M059J (cell line): ENCODE measurements at places on chromosomes 5 and 9.

GRCh38 chr5:39216631-39217030 lies 2.7 kb downstream of the FYB1 start:
- peak; percentile 39 for DNase-seq

DNA sequence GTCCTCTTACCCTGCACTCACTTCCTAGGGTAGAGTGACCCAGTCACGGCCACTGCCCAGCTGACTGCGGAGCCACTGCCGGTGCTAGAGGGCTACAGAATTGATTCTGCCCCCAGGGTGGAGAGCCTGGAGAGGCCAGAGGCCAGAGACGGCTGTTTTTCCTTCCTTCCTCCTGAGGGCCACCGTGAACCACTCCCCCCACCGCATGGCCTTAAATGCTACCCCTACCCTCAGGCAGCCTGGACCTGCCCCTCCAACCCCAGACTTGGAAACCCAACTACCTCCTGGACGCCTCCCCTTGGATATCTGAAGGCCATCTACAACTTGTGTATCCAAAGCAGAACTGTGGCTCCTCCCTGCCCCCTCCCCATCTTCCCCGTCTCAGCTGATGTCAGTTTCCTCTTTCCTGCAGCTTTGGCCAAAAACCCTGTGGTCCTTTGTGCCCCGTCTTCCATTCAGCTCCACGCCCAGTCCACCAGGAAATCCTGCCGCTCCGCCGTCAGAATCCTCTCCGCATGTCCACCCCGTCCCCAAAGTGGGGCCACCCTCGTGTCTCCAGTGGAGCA lies 16.3 kb downstream of the SH2D3C start:
- DNase-seq = no peak

GRCh38 chr5:133474851-133475590 lies 137.3 kb downstream of the FSTL4 start:
- no peak for DNase-seq

DNA sequence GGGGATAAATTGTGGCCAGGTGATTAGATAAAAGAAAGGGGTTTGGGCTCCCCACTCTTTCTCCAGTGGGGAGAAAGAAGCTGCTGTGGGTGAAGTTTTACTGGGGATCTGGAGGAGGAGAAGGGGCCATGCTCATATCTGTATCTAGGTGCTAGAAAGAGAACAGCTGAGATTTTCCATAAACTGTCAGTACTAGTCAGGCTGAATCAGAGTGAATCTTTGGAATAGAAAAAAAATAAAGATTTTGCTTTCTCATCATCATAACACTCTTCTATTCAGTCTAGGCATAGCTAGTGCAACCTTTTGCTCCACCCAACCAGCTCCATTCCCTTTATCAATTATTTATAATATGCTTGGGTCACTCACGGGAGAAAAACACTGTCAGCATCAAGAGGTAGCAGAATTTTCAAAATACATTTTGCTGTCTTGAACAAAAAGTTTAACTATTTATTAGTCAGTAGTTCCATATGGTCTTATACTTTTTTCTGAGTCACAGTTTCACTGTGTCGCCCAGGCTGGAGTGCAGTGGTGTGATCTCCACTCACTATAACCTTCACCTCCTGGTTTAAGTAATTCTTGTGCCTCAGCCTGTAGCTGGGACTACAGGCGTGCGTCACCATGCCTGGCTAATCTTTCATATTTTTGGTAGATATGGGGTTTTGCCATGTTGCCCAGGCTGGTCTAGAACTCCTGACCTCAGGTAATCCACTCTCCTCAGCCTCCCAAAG lies 21.3 kb upstream of the ERMP1 start:
- DNase-seq = no peak

DNA sequence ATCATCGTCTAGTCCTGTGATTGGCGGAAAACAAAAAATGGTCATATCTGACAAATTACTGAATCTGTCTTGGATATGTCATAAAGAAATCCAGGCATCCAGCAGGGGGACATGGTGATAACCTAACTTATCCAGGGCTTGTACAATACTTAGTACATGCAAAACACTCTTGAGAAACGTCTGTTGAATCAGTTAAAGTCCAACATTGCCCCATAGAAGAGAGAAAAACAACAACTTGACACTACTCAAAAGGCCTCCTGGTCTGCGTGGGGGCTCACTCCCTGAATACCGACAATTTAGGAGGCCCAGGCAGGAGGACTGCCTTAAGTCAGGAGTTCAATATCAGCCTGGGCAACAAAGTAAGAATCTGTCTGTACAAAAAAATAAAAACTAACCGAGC lies 217.5 kb downstream of the DCP2 start:
- no peak for DNase-seq

DNA sequence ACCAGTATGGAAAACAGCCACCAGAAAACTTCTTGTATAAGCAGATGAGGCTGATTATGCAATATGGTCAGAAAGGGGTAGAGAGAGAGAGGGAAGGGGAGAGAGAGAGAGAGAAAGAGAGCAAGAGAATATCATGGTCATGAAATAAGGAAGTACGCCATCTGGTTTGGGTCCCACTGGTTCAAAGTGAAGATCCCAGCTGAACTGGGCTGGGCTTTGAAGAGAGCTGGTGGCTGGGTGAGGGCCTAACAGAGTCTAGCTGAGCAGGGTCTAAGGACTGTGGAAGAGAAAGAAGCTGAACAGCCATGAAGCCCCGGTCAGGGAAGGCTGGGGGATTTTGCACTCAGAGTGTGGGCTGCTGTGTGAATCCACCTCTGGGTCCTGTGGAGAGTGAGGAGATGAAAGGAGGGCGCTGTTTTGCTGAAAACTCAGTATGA lies 14.6 kb downstream of the TRIM14 start:
- no peak for DNase-seq

GRCh38 chr5:58776559-58776958 lies 193.7 kb downstream of the RAB3C start:
- DNase-seq = no peak
